ENCODE measurements at places on chromosomes 16 and 17.

DNA sequence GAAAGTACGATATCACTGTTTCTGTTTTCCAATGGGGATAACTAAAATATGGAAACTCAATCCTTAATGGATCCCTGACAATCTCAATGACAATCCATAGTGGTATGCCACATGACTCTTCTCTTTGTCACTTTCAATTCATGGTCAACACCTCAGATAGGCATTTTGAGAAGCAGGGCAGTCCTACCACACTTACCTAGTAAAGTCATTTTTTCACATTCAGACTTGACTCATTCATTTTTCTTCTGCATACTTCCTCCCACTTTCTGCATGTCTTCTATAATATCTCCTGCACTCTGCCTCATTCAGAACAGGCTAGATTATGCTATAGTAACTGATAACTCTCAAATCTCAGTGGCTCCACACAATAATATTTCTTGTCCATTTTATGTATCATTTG is 117.5 kb downstream of the FTO start:
- DNase-seq, result no peak

DNA sequence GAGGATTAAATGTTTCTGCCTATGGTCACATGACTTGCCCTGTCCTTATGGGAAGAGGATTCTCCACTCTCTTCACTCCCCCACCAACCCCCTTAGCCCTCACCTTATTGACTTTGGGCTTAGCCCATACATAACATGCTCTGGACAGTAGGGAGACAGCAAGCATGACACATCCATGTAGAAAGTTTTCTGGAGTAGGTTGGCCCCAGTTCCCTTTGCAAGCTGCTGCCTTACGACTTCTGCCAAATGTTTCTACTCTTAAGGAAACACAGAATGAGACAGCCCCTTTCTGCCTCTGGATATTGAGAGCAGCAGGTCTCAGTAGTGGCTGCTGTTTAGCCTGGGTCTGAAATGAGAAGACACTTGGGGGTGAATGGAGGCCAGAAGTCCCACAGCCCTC is 282.2 kb downstream of the MAP2K6 start:
- DNase-seq, result no peak

GRCh38 chr16:57271867-57272495 is 12.5 kb downstream of the PLLP start:
- no peak for DNase-seq

DNA sequence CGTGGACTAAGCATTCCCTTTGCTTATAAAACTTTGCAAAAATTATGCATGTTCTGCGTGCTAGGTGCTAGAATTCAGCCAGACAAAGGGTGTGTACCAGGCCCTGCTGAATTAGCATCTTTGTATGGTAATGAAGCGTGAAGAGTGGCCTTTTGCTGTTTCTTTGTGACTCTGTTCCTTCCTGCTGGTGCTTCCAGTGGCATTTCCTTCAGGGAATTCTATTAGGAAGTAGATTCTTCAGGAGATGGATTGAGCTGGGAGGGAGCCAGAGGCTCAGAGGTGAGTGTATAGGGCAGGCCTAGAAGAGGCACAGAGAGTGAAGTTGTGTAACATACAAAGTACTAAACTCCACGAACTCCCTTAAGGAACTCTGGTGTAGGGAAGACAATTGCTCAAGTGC is 73.9 kb upstream of the ASIC2 start:
- DNase-seq, result no peak

DNA sequence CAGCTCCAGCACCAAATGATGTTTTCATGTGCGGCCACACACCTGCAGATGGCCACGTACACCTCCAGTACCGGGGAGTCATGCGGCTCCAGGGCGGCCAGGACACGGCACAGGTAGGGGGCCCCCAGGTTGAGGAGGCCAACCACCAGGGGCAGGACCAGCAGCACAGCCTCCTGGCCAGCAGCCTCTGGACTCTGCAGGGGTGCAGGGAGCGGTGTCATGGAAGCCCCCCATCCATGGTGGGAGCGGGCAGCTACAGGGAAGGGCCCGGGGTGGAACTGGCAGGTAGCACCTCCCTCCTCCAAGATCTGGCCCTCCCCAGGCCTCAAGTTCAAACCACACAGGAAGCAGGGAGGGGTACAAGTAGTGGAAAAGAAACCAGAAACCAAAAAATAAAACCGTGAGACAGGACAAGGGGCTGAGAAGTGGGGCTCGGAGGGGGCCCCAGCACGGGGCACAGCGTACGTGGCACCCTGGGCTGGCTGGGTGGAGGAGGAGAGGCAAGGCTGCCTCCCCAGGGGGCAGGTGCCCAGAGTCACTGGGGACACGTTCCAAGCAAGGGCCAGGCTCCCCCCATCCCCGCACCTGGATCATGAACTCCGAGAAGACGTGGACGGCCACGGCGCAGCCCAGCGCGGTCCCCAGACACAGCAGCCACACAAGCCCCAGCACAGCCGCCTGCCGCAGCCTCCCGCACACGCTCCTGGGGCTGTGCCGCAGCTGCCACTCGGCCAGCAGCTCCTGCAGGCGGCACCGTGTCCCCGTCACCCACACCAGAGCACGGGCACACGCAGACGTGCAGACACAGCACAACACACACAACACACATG is 7.4 kb downstream of the TMC6 start:
- DNase-seq, result no peak

GRCh38 chr16:53991754-53992378 is 287.9 kb downstream of the FTO start:
- no peak for DNase-seq

GRCh38 chr16:48537275-48537674 is 72.7 kb downstream of the N4BP1 start:
- DNase-seq, result no peak

- DNase-seq, result no peak
Observed at GRCh38 chr16:1706386-1707192, 594 bp downstream of the MAPK8IP3 start.

GRCh38 chr17:4208238-4208637 is 55.5 kb downstream of the ANKFY1 start:
- no peak for DNase-seq

DNA sequence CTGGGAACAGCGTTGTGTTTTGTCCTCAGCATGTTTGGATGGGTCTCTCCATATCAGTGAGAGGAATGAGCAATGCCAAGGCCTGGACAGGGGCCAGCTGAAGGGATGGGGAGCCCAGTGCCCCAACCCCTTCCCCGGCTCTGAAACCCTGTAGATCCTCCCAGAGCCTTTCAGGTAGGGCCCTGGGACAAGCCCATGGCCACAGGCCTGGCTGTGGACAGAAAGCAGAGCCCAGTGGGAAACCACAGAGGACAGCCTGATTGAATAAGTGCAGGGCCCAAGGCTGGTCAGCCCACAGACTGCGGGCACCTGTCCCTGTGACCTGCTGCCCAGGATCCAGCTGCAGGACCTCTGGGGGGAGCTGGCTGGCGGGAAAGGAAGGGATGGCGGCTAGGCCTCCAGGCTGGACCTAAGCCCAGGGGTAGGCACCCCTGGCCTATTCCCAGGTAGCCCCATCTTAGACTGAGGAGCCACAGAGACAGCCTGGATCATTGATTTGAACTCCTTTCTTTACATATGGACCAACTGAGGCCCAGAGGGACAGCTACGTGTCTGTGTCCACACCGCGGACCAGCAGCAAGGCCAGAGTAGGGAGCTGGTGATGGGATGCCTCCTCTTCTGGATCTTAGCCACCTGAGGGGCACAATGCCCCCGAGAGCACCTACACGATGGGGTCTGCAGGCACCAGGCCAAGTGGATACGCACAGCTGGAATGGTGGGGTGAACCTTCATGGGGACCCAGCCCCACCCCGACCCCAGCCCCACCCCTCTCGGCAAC is 1.3 kb downstream of the CCDC102A start:
- DNase-seq, result no peak

DNA sequence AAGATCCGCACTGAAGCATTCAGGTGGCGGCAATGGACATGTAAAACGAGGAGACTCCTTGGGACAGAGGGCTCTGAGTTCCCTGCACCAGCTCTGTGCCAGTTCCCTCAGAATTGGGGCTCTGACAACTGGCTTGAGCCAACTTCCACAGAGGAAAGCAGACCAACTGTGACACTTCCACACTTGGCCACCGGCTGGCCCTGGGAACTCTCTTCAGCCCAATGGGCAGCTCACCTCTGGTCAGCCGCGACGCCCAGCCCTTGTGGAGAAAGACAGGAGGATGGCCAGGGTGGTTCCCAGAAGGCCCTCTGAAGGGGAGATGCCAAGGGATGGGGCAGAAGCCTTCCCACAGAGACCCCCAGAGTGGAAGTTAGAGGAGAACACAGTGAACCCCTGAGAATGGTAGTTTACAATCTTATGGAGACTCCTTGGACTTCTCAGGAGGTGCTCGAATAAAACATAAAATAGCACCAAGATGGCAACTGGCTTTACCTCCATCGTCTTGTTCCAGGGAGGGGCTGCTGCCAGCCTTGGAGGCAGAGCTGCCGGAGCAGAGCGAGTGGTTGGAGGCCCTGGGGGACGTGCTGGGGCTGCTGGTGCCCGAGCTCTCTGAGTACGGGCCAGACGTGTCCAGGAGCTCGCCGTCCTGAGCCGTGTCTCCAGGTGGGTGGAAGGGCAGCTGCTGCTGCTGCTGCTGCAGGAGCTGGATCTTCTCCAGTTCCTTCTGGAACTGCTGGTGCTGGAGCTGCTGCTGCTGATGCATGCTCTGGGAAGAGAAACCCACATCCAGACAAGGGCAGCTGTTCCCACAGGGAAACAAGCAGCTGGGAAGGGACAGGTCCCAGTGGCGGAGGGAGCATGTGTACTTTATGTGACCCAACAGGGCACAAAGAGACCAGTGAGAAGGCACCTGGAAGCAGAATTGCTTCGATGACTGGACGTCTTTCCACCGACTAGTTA is 35.0 kb upstream of the ICAM2 start:
- no peak for DNase-seq

- no peak for DNase-seq
Observed at GRCh38 chr17:8122422-8122923, 1.4 kb downstream of the HES7 start.

DNA sequence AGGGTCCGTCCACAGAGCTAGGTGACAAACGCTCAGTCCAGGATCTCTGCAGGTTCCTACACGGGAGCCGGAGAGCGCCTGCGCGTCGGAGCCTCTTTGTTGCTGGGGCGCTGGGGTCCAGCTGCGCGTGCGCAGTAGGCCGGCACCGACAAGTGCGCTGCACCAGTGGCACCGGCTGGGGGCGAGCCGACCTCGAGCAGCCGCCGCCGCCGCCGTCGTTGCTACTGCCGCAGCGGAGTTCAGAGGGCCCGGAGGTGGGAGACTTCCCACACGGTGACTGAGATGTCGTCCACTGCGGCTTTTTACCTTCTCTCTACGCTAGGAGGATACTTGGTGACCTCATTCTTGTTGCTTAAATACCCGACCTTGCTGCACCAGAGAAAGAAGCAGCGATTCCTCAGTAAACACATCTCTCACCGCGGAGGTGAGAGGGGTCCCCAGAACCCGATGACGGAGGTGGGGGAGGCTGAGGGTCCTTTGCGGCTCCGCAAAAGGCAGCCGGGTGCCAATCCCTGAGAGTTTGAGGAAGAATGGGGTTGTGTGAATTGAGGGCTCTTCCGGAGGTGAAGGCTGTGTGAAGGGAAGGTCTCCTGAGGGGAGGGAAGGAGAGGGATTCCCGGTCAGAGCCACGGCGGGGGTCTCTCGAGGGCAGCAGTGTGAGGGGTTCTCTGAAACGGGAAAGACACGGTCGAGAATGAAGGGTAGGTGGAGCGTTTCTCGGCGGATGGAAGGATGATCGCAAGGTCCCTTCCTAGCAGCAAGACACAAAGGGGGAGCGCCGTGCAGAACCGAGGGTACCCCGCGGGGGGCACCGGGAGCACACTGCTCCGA is at the start of gene GDPD1:
TSS of gene GDPD1 (plus strand) at position 184 of the 831 bp plus-strand sequence. CDS start at position 283, 99 bp downstream.
- DNase-seq, result peak; percentile 80

- no peak for DNase-seq
Observed at GRCh38 chr17:83055911-83056582, 23.4 kb upstream of the METRNL start.

DNA sequence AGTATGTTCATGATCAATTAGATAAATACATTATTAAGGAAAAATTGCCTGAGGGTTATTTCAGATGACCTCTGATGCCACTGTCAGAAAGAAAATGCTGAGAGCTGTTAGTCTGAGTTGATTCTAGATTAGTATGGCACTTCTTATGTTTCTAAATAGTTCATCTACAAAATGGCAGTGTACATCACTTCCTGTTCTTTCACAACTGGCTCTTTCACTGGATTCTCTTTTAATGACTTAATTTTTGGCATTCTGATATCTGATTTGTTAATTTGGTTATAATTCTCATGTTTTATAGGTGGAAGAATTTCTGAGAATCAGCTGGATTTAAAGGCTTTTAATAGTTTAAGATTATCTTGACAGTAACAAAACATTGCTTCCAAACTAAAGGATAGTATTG is 3.3 kb downstream of the TAOK1 start:
- DNase-seq, result no peak

GRCh38 chr16:56558024-56558747 is 6.7 kb upstream of the MT4 start:
- no peak for DNase-seq

- no peak for DNase-seq
Observed at GRCh38 chr16:78925083-78925767, 675.3 kb downstream of the MAF start.

DNA sequence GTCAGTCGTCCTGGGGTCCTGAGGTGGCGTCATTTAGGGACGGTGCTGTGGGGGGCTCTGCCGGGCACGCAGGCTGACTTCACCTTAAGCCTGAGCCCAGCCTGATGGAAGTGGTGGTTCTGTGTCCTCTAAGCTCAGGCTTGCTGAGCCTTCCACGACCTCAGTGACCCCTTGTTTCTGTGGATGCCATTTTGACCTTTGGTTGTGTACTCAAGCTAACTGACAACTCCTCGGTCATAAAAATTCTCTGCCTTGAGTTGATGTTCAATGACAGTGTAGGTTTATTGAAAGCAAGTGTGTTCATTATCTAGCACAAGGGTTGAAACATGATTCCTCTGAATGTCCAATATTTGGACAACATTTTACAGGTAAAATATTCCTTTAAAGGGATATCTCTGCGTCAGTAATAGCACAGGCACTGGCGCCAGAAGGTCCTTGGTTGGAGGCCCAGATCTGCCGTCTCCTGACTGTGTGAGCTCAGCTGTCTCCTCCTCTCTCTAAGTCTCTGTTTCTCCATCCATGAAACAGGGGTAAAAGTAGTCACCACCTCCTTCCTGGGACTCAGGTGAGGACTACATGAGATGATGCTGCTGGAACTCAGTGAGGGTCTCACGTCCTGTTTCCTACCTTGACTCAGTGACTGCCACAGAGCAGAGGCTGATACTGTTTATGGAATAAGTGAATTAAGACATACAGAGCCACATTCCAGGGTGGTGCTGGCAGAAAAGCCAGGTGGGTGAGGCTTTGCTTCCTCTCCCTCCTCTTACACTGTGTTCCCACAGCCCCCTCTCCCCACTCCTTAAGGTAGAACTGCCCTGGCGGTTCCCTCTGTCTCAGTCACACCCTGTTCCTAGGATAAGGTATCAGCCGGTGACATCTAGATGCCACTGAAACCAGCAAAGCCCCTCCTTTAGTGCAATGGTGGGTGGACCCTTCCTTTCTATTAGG is 75.7 kb downstream of the IRF8 start:
- DNase-seq, result no peak

DNA sequence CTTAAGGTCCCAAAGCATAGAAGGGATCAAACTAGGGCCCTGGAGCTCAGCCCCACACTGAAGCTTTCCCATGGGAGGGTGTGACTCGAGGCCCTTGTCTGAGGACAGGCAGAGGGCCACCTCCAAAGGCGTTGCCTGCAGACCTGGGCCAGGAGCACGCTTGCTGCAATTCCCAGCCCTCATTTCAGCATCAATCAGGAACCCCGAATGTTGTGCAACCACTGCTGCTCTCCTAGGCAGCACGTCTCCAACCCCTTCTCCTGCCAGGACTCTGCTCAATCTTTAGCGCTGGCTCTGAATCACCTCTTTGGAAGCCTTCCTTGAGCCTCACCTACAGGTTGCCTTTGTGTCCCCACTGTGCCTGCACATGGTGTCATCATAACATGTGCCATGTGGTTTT is 14.0 kb upstream of the ATP2C2 start:
- no peak for DNase-seq

Measured in SIG-M5 (cell line).